ENCODE measurements at places on chromosomes 16 and 17.

DNA sequence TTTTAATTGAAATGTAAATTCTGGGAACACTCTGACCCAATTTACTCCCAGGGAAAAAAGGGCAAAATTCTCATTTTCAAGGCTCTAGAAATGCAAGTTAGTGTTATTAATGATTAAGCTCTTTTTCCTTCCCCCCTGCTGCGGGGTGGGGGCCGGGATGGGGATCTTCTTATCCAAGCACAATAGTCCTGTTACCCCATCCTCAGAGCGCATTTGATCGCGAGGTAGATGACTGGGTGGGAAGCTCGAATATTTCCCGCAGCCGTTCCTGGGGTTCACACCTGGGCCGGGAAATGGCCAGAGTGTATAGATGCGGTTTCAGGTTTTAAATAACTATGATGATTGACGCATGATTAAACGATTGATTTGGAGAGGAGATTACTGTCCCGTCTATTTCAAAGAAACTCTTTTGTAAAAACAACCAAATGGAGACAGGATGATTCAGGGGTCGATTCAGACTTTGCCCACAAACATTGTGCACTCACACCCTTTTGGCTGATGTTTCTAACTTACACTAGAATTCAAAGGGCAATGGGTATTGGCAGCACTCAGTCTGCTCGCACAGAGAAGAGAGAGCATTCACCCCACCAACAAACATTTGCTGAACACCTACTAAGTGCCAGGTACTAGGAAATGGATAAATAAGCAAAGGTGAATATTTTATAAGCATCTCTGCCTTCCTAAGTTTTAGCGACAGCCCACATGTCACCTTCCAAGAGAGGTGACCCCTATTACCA, 55.0 kb downstream of the SALL1 start:
- no peak for DNase-seq

DNA sequence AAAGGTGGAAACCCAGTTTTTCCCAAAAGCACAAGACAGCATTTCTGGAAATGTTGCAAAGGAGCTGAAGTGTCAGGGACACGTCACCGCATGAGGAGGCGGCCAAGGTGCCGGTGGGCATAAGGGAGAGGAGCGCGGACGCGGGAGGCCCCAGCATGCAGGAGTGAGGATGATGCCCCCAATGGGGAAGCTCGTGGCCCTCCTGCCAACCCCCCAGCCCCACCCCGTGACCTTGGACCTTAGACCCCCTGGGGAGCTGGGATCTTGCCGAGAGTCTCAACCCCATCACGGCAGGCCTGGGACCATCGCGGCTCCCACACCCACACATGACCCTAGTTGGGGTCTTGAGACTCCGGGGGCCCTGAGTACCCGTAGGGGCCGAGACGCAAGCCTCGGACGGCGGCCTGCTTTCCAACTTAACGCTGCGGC, 119.4 kb upstream of the METRNL start:
- no peak for DNase-seq

DNA sequence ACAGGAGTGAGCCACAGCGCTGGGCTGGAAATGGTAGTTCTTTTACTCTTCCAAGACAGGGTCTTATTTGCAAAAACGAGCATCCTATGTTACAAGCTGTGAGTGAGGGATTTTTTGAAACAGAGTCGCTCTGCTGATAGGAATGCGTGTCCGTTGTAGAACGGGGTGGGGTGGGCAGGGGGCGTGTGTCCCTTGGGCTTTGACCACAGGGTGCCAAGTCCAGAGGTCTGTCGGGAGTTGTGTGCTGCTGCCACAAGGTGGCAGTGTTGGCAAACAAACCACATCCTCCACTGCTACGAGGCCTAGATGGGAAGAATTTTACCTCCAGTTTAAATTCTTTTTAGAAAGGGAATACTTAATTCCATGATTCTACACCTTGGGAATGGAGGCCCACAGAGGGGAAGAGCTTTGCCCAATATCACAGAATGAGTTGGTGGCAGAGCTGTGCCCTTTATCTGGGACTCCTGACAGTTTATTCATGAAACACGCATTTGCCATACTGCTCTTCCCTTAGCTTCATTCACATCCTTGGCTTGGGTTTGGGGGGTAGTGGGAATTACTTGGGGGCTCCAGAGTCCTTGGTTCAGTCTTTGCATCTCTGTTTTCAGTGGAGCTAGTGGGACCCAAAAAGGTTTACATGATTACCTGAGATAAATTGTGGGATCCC, 30.6 kb upstream of the ETV4 start:
- peak; percentile 72 for DNase-seq

GRCh38 chr16:80051040-80051439, 450.5 kb upstream of the MAF start:
- no peak for DNase-seq

GRCh38 chr17:8698162-8698971, 46.3 kb downstream of the CCDC42 start:
- no peak for DNase-seq

DNA sequence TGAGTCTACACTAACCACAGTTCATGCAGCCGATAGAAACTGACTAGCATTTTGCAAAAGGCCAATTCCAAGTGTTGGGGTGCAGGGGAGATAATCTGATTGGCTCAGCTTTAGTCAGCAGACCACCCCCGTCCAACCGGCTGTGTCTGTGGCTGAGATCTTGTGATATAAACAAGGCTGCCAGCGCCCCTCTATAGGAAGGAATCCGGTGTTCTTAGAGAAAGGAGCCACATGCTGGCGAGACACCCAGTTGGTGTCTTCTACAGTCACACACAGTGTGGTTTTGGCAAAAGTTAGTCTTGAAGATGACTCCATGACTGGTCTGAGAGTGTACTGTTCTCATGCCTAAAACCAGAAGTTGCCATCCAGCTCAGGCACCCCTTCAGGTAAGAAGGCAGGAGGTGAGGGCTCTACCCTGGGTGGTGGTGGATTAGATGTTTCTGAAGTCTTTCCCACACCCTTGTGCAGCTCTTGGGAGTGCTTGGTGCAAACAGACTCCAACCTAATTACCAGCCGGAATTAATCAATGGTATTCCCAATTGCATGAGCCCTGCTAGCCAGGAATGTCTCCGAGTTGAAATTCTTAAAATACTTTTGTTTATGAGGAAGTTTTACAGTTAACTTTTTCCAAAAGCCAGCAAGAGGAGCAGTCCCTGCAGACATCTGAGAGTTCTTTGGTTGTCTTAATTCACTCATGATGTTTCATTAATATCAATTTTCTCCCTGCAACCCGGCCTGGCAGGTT, 172.3 kb upstream of the IRX6 start:
- no peak for DNase-seq

DNA sequence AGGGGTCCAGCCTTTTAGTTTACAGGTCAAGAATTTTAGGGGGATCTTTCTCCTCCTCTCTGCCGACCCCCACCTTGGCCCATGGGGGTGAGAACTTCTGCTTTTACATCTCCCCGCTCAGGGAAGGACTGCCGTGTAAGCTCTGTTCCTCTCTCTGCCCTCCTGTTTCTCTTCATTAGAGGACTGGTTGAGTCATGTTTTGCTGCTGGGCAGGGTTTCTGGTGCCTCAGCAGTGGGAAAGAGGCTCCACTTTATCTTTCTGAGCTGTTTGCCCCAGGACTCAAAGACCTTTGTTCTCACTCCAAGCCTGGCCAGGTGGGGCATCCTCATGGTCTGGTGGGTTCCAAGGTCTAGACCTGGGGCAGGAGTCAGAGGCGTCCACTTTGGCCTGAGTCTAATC, 93.0 kb downstream of the UTP18 start:
- no peak for DNase-seq

GRCh38 chr16:30367349-30368009, 2.8 kb downstream of the TBC1D10B start:
- DNase-seq: no peak

DNA sequence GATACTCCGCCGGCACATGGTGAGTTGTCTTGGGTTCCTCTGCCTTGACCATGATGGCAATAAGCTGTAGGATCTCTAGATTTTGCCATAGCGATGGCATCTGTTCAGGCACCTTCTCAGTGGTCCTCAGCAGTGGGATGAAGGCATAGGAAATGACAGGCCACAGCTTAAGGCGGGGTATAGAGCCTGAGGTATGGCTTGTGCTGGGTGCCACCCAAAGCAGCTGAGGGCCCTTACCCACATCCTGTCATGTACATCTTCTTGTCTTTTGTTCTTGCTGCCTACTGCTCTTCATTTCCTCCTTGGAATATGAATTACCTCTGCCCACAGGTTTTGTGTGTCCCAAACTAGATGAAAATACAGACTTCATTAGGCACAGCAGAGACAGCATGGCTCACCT, 29.5 kb downstream of the KAT7 start:
- no peak for DNase-seq

DNA sequence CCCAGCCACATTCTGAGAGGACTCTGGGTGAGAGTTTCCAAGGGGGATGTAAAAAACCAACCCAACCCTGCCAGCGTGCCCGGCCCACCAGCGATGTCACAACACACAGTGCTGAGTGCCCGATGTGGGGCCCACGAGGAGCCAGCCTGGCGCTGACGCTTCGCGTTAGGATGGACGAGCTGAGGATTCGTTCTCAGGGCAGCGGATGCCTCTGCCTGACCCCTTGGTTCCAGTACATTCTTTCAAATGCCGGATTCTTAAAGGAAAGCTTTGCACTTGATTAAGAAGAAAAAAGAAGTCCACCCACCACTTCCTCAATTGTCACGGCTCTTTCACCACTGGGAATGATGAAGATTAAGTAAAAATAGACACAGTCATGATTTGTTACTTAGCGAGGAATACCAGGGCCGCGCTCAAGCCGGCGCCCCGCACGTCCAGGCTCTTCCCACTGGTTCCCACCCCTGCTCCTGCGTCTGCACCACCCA, 79.4 kb downstream of the IRF8 start:
- DNase-seq: no peak

DNA sequence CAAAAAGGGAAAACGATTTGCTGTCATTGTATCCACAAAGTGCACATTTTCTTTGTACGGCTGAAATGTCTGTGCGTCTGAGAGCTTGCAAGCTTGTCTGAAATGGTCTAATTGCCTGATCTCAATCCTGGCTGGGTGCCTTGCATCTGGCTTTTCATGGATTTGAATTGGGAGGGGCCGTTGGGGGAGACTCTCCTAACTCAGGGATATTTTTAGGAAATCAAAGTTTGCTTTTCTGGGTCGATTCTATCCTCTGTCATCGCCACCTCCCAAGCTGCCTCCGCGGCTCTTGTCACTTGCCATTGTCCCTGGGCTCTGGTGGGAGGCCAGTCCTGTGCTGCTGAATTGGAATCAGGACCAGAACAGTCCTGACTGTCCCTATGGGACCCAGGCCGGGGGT, 33.3 kb upstream of the MGAT5B start:
- DNase-seq: no peak

DNA sequence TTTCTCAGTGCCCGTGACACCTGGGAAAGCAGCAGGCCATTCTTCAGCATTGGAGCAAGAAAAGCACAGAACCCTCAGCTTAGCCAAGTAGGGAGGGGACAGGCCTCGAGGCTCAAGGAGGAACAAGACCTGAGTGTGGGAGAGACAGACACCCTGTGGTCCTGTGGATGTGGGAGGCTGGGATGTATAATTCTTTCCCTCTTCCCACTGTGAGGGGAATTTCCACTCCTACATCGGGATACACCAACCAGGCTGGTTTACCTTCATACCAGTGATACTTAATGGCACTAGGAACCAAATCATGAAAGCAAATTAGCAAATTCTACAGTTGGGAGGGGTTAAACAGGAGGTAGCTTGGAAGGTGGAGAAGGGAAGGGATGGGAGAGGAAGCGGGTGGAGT, 41.7 kb downstream of the LYRM1 start:
- DNase-seq: no peak

DNA sequence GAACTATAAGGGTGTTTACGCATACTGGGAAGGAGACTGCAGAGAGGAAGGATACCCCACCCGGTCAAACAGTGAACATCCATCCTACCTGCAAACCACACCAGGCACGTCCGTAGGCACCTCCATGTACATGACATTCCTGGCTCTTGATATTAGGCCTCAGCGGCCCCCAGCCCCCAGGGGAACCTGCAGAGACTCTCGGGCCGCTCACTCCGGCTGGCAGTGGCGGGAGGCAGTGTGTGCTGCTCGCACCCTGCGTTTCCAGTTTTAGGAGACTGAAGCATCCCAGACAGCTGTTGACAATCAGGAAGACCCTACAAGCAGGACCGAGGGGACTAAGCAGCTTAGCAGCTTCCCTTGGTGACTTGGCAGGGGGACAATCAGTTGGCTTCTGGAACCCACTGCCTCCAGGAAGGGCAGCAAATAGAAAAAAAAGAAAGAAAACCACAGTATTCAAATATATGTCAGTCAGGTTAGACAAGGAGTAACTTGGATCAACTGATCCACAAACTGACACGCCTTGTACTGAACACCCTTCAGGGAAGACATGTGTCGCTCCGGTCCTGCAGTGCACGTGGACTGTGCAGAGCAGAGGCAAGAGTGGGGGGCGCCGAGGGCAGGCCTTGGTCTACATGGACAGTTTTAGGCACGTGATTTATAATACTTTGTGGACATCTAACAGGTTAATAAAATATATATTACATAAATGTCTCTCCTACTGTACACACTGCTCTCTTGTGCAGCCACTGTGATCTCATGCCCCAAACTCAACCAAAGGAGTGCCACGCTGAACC, 29.9 kb upstream of the CLEC18B start:
- DNase-seq: no peak

DNA sequence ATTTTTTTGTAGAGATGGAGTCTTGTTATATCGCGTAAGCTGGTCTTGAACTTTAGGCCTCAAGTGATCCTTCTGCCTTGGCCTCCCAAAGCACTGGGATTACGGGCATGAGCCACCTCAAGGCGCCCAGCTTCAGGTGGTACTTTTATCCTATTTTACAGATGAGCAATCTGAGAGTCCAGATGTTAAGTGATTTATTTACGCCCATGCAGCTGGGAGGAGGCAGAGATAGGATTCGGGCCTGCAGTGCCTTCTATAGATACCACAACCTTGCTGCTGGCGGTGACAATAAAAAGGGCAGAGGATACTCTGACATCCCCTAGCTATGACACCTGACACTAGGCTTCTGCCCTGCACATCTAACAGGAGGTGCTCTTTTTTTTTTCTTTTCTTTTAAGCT, 4.3 kb upstream of the KRT12 start:
- no peak for DNase-seq

DNA sequence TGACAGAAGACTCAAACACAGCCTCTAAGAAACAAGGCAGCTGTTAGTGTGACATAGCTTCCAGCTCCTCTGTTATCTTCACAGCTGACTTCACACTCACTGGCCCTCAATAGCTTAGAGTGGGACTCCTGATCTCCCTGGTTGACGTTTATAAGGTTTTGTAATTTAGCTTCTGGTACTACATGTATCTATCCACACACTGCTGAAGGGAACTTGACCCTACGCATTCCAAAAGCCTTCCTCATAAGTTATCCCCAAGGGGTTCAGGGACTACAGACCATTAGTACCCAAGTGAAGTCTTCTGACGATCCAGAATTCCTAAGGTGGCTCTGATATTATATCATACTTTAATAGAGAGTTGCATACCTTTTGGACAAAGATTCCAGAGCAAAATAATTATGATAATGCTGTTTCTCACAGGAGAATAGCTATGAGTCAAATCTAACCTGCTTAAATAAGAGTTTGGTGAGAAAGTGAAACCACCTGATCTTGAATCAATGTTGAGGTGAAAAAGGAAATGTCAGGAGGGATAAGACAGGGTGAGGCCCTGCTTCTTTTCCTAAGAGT, 14.5 kb downstream of the ACACA start:
- DNase-seq: peak; percentile 50

Measured in GM20000 (cell line).